ENCODE measurements at places on chromosomes 12 and 14.

DNA sequence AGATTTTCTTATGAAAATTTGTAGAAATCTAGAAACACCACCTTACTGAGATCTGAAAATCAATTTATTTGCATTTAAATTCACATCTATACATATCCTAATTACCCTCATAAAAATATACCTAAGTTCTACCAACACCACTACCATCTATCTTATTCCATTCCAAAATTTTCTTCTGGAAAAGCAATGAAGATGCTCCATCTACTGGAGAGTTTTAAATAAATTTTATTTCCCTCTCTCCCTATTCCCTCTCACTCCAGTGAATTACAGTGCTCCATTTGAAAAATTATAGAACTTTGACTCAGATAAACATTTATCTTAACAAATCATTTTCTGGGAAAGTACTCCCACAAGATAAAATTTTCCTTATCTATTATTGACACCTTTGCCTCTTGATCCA lies 2.3 kb upstream of the C14orf39 start:
- DNase-seq: no peak

DNA sequence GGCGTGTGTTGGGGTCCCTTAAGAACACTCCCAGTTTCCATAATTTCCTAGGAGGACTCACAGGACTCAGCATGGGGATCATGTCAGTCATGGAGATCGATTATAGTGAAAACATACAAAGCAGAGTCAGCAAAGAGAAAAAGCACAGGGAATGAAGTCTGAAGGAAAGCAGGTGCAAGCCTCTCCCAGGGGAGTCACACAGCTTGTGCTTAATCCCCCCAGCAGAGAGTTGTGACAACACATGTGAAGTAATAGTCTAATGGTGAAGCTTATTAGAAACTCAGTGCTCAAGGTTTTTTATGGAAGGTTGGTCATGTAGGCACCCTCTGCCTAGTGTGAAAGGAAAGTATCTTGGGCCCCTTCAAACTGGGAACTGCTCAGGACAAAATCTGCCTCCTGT lies 149.0 kb upstream of the SEL1L start:
- no peak for DNase-seq

DNA sequence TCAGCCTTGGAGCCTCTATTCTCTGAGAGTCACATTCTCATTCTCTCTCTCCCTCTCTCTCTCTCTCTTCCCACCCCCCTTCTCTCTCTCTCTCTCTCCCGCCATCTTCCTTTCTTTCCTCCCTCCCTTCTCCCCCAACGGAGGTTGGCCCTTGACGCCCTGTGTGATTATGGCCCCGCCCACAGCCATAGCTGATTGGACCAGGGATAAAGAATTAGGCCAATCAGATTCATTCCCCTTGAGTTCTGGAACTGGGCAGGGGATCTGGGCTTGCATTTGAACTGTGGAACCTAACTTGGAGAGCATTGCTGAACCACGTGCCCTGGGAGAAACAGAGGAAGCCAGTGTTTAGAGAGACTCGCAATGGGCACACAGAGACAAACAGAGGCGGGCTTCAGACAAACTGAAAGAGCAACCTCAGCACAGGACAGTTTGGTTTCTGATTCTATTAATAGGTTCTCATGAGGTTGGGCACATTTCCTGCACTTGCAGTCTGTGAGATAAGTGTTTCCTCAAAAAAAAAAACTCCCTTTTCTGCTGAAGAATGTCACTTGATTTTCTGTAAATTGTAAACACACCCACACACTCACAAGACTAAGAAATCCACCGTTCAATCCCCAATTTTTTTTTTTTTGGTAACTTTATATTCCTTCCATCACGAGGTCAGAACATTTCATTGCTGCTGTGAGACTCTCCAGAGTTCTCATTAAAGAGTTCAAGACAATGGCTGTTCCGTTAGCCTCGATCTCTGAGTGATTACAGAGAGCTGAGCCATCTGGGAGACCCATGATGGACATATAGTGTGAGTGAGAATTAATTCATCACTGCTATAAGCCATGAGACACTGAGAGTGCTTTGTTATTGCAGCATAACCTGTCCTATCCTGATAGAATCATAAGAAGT lies 3.5 kb upstream of the P2RX7 start:
- DNase-seq: no peak

DNA sequence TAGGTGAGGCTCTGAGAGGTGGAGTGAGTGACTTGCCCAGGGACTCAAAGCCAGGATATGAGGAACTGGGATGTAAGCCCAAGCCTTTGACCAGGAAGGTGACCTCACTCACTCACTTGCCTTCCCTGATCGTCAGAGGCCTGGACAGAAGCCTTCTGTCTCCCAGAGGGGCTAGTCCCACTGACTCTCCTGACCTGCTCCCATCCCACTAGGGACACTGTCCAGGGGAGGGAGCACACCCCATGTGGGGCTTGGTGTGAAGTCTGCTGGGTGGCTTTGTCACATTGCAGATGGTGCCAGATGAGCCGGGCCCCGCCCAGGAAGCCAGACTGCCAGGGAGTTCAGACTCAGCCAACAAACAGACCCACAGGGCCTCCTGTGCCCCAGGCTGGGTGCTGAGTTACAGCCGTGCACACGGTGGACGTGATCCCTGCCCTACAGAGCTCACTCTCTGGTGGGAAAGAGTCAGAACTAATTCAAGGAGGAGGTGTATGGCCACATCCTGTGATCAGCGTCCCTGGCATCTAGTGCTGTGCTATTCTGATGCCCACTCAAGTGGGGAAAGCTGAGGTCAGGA lies 28.3 kb downstream of the MMAB start:
- no peak for DNase-seq

DNA sequence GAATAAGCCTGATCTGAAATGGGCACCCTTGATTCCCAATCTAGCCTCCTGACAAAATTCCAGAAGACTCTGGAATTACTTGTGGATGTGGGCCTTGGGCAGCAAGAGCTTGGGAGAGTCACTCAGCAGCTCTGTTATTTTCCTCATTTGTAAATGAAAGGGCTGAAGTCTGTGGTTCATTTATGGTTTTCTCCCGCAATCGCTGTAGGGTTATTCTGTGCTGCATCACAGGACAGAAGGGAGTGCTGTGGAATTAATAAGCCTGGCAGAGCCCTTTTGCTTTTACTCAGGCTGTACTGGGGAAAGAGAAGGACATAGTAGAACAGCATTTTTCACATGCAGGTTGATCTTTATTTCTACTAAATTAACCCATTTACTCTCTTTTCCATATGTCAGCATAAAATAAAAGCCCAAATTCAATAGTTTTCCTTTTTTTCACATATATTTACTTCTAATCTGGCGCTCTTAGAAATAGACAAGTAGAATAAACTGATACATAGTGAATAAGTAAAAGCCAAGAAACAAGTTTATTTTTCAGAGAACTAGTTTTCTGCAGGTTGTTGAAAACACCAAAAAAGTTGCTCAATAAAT lies 49.2 kb downstream of the DUSP16 start:
- no peak for DNase-seq

DNA sequence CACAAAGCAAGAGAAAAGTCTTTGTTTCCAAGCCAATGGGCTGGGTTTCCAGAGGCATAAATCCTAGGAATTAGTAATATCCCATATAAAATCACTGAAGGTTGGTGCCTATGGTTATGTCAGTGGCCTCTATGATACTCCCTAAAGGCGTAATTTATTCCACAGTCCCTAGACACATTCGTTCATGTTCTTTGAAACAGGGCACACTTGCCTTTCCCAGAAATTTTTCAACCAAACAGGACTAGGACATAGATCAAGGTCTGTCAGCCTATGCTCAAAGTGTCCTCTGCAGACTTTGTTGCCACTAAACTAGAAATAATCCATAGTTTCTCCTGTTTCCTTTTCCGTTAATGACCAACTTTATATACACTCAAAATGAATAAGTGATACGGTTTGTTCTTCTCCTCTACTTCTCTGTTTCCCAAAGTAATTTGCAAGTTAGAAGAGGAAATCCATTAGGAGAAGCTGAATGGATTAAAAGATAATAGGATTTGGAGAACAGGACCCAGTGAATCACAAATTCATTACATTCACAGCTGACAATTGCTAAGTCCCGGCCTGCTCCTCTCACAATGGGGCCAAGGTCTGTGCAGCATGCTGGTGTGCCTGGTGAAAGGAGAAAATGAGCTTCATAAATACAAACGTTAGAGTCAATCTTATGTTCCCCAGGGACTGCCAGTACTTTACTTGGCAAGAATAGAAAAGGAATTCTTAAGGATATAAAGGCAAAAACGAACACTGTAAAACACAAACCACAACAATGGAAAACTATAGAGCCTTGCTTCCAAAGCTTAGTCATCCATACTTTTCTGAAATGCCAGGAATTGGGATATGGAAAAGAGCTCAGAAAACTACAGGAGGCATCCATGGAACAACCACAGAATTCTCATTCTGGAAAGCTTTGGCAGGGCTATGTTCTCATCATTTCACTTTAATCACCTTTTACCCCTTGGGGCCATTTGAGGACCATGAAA lies 966.2 kb downstream of the NRXN3 start:
- no peak for DNase-seq
